ENCODE measurements at places on chromosomes 7 and 10.

DNA sequence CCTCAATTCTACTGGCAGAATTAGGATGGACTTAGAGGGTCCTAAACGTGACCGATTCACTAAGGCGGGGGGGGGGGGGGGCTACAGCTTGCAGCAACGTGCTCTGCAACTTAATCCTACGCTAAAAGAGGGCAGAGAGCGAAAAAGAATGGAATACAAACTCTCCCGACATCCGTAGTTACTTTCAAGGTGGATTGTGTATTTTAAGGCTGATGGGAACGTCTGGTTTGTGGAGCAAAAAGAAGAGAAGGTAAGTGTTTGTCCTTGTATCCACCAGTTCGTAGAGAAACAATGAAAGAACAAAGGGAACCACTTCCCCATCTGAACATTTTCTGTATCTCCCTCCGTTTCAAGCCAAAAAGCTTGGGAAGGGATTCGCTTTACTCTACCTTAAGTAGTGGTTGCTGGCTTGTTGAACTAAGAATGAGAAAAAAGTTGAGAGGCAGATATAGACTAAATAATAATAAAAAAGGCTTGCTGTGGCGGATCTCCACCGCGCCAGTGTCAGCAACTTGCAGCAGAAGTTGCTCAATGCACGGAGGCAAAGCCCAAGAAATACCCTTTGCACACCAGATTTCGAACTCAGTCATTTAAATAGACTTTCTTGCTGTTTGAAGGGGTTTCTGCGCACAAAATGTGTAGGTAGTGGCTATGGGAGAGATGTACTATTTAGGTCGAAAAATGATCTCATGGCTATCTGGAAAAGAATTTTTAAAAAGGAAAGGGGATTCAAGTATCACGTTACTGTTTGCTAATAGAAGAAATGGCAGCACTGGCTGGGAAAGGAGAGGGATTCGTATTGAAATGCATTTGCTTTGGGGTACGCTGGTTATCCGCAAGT lies 736 bp downstream of the SKIDA1 start:
- no peak for DNase-seq

DNA sequence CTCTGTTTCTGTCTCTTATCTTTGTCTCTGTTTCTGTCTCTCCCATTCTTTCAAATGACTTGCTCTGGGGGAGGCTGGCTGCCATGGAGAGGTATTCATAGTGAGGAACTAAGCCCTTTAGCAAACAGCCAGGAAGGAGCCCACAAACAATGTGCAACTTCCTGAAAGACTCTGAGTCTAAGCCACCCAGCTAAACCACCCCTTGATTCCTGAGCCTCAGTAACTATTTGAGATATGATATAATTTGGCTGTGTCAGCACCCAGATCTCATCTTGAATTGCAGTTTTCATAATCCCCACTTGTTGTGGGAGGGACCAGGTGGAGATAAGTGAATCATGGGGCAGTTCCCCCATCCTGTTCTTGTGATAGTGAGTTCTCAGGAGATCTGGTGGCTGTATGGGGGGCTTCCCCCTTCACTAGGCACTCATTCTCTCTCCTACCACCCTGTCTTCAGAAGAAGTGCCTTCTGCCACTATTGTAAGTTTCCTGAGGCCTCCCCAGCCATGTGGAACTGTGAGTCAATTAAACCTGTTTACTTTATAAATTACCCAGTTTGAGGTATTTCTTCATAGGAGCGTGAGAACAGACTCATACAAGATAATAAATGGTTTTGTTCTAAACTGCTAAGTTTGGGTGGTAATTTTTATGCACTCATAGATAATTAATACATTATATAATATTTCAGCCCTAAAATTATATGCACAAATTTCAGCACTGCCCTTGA lies 121.2 kb upstream of the FOXP2 start:
- DNase-seq = no peak

GRCh38 chr10:5545778-5546710 lies 21.3 kb downstream of the CALML3 start:
- DNase-seq = no peak

DNA sequence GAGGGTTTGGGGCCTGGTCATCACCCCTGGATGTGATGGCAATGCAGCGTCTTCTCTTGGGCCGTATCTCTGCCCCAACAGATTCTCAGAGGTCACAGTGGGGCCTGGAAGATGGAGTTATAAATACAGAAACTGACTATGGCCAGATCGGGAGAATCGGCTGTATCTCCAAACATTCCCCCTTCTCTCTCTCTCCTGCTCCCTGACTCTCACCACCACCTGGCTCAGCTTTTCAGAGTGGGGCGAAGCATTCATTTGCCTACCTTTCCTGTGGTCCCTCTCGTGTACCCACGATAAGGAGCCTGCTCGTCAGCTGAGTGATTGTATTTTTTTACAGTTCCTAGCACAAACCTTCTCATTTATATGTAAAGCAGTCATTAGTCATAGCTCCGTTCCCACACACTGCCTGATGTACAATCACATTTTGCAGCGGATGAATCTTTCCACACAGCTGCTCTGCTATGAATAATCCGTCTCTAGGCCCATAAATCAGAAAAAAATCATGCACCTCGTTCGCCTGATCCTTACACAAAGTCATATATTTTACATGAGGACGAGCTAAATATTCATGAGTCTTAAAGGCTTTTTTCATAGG lies 23.2 kb upstream of the BTRC start:
- DNase-seq = no peak

- no peak for DNase-seq
These were observed 236.2 kb downstream of the PCLO start for GRCh38 chr7:82926477-82926876.

GRCh38 chr7:135514856-135515255 lies 5.0 kb upstream of the CNOT4 start:
- DNase-seq = no peak

DNA sequence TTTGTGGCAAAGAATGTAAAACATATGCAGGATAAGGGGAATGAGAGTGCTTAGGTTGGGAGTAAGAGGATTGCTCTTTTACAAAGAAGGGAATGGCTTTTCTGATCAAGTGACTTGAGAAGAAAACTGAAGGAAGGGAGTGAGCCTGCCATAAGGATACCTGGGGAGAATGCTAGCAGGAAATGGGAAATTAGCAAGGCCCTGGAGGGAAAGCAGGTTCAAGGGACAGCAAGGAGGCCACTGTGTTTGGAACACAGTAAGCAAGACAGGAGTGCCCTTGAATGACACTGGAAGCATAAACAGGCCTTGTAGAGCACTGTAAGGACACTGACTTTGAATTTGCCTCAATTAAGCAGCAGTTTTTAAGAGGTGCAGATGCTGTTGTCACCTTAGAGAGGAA lies 1069.9 kb downstream of the DNAJB9 start:
- DNase-seq = no peak

DNA sequence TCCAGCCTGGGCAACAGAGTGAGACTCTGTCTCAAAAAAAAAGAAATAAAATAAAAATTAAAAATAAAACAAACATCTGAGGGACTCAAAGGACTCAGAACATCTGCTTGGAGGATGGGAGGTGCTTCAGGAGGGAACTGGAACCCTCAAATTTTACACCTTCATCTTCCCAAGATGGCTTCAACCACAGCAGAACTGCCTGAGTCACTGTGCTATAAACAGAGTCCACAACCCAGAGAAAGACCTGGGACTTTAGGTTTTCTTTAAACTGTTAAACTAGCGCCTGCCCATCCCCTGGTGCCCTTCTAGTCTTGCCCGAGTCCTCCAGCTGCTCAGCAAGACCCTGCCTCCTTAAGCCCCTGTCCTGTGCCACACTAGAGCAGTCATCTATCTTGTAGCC lies 40.8 kb downstream of the RGS10 start:
- no peak for DNase-seq

- DNase-seq = no peak
These were observed 66.5 kb downstream of the CLRN3 start for GRCh38 chr10:127826154-127826725.

All from stimulated activated naive CD4-positive, alpha-beta T cell (primary cell).